ENCODE measurements at places on chromosomes 2 and 18.
A peak's percentile ranks its signal among the peaks of the same experiment; 100 is the strongest.

DNA sequence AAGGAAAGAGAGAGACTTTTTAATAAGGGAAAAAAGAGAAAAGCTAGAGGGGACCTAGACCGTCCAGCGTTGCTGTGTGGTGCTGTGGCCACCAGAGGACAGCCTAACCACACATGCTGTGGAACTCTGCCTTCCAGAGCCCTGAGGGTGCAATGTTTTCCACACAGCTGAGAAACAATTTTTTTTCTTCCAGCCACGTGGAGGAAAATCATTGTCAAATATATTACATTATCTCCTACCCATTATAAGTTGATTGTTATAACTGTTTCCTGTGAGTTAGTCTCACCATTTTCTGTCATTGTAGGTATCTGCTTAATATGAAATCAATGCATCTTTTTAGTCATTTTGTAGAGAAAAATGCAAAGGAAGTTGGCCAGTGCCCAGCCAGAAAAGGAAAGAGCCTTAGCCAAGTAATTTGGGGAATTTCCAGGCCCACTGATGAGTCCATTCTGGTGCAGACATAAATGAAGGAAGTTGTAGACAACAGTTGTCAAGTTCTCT lies 5.9 kb upstream of the MRPL19 start:
- DNase-seq, result peak; percentile 34

- no peak for DNase-seq
Observed at GRCh38 chr2:189913821-189914220, 129.6 kb downstream of the PMS1 start.

DNA sequence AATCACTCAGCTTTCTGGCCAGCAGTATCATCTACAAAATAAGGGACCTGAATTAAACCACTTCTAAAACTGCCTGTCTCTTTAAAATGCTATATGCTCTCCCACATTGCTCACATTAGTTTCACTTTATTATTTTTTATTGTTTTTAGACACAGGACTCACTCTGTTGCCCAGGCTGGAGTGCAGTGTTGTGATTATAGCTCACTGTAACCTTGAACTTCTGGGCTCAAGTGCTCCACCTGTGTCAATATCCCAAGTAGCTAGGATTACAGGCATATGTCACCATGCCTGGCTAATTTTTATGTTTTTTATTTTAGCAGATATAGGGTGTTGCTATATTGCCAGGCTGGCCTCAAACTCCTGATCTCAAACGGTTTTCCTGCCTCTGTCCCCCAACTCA lies 591.3 kb upstream of the ZNF804A start:
- DNase-seq, result no peak

- DNase-seq, result no peak
Observed at GRCh38 chr2:216017365-216017764, 4.0 kb upstream of the MREG start.

DNA sequence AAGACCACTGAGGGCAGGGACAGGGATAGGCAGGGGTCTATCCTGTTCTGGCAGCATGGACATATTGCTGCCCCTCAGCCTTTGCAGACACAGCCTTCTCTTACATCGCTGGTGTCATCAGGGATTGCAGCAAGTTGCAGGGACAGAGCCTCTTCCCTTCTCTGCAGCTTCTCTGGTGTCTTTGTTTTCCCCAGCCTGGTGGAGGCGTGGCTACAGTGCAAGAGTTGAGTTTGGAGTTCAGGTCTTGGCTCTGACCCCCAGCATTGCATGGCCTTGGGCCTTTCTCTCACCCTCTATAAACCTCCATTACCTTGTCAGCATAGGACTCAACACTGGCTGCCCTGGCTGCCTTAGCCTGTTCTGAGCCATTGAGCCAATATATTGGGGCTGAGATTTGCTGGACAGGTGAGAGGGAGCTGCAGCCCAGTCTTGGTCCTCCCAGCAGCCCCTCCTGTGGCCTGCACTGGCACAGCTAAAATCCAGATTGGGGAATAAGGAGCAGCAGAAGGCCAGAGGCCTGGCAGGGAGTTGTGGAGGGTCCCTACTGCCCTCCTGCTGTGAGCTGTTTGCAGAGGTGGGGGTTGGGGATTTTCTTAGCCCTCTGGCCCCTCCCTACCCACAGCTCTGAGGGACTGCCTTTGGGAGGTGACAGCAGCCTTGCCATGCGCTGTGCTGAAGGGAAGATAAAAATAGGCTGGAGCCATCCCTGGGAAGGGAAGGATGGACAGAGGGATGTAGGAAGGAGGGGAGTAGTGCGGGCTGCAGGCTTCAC lies 22.8 kb downstream of the EHD3 start:
- no peak for DNase-seq

DNA sequence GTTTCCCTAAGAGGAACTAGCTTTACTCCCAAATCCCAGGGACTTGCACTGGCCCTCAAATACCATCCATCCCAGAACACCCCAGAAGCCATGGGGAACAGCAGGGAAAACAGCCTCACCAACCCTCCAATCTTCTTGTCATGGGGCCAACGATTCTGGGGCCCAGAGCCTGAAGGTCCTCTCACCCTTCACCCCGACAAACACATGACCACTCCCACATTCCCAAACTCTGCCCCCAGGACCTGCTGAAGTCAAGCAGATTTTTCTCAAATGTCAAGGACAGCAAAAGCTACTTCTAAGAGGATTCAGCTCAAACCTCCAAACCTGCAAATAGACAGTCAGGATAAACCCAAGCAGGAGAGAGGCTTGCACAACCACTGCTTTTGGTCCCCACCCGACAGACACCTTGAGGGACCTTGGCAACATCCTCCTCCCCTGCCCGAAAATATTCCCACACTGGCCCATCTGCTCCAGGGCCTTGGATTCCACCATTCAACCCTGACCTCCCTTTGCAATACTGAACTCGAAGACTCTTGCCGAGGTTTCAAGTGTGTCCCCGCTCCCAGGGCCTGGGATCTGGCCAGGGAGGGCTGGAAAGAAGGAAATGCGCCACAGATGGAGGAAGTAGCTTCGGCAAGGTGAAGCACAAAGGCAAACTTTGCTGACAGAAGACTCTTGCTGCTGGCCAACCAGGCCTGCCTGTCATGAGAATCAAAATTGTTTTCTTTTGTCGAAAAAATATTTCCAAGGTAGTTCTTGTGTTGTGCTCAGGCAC lies 143.3 kb downstream of the ZFP36L2 start:
- DNase-seq, result no peak

GRCh38 chr18:54807303-54807702 lies 21.0 kb upstream of the RAB27B start:
- DNase-seq, result no peak

DNA sequence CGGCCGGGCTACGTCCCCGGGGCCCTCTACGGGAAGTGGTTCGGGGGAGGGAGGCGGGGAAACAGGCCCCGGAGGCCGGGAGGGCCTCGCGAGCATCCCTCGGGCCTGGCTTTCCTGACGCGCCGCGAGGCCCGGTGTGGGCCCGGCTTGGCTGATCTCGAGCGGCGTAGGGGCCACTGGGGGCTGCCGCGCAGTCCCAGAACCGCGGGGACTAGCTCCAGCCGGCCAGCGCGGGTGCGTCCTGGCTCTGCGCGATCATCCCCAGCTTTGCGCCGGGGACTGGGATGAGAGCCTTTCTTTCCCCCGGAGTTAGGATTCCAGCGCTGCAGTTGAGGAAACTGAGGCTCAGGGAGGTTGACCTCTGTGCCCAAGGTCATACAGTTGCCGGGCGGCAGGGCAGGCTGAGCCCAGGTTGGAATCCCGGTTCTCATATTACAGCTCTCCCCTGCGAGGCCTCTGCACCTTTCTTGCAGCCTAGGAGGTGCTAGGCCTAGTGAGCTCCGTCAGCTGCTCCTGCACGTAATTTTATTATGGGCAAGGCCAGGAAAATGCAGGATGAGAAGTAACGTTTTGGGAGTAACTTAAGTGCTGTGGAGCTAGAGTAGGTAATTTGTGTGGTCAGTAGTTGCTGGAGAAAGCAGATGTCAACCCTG lies 501 bp downstream of the LPIN1 start:
- no peak for DNase-seq
